ENCODE measurements at places on chromosomes 12 and 14.

DNA sequence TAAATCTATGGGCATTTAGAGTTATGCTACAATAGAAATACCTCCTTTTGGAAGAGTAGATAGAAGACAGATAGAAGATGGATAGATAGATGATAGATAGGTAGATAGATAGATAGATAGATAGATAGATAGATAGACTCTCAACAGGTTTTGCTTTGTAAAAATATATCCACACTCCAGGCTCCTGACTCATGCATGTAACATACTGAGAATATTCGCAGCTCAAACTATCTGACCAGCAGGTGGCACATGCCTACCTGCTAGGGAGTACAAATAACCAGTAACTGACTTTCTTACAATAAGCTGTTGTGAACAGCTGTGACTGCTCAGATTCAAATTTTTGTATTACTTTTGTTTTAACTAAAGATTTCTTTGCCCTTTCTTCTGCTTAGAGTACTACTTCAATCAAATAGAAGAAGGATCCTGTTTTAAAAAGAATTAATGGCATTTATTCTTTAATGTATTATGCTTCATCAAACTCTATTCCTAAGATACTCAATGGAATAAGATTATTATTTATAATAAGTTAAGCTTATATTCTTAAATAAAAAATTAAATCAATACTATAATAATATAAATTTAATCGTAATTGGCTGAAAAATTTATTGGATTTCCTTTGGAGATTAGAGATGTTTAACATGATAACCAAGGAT lies 15.8 kb upstream of the CPNE8 start:
- no peaks in the 10 kb centered on the region for H3K36me3 ChIP-seq
- peak; percentile 26 for DNase-seq
- no peaks in the 10 kb centered on the region for H3K4me1 ChIP-seq
- no peak overlapping the region for H3K4me3 ChIP-seq

DNA sequence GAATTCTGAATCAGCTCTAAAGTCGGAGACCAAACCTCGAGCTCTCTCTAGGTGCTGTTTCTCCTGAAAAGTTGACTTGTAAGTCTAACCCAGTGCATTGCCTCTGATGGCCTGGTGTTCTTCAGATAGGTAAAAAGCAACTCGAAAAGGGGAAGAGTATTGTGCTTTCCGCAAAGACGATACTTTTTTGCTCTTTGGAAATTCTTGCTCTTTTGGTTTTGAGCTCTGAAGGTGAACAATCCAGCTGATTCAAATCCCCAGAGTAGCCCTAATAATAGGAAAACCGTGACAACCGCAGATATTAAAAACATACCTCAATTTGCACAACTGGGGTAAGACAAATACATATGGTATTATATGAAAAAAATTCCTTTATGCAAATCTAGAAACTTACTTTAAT lies 447.4 kb downstream of the RAD51B start:
- H3K27ac ChIP-seq: no peak overlapping the region
- H3K4me1 ChIP-seq: peaks cover 50% of the 10 kb centered on the region
- no peak overlapping the region for H3K4me3 ChIP-seq
- no peaks in the 10 kb centered on the region for H3K36me3 ChIP-seq

DNA sequence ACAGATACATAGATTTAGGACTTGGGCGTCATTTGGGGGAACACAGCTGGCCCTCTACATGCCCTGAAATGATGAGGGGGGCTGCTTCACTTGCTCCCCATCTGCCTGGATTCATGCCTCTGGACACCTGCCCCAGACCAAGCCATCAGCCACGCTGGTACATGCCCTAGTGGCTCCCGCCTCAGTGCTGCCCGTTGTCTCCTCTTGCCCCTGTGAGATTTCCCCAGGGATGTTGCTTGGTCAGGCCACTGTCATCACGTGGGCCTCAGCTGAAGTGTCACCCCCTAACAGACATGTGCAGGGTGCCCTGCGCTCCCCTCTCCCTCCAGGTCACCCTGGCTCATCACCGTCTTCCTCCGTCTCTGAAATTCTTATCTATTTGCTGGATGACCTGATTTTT lies 157.5 kb downstream of the PIWIL1 start:
- no peak overlapping the region for H3K27ac ChIP-seq
- peaks cover 33% of the 10 kb centered on the region for H3K4me1 ChIP-seq
- peaks cover 14% of the 10 kb centered on the region for H3K27me3 ChIP-seq
- DNase-seq: no peak
- no peak overlapping the region for H3K4me3 ChIP-seq
- no peaks in the 10 kb centered on the region for H3K36me3 ChIP-seq

DNA sequence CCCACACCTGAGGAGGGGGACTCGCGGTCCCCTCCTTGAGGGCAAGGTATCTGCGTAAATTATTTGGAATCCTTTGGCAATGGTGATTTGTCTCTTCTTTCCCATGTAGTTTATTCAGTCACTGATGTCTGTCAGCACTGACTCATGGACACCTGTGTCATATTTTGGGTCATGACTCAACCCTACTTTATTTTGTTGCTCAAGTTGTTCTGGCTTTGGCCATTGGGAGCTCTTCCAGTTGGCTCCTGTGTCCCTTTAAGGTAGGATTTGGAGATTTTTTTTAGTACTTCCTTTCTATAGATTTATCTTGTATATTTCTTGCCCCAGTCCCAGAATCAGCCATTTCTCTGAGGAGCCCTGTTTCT lies 47.4 kb upstream of the C14orf180 start:
- H3K27me3 ChIP-seq: peaks cover 51% of the 10 kb centered on the region
- no peak overlapping the region for H3K27ac ChIP-seq
- no peak overlapping the region for H3K4me3 ChIP-seq
- DNase-seq: no peak
- H3K36me3 ChIP-seq: peaks cover 5% of the 10 kb centered on the region

All from nephron progenitor cell (in vitro differentiated cells).